EL (cell line): ENCODE measurements at places on chromosomes 1 and 21.
A peak's percentile ranks its signal among the peaks of the same experiment; 100 is the strongest.

DNA sequence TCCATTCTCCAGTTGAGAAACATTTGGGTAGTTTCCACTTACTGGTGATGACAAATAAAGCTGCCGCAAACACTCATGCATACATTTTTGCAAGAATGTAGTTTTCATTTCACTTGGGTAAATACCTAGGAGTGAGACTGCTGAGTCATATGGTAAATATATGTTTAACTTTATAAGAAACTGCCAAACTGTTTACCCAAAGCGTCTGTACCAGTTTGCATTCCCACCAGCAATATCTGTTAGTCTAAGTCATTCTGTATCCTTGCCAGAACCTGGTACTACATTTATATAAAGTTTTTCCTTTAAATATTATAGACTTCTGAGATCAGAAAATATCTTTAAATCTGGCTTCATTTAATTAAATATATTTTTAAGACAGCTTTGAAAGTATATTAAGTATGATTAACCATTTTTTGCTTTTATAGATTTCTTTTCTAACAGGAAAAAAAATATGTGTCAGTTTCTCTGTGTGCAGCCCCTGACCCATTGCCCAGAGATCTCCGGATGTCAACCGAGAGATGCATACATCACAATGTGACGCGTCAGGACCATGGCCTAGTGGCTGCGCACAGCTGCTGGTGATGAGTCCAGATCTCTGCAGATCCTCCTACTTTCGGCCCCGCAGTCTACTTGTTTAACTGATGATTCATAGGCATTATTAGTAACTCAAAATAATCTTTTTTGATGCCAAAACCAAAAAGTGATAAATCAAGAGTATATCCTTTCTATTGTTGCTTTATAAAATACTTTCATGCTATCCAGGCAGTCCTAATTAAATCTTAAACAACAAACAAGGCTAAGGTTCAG, 227.1 kb upstream of the MAP1LC3C start:
- DNase-seq = no peak

DNA sequence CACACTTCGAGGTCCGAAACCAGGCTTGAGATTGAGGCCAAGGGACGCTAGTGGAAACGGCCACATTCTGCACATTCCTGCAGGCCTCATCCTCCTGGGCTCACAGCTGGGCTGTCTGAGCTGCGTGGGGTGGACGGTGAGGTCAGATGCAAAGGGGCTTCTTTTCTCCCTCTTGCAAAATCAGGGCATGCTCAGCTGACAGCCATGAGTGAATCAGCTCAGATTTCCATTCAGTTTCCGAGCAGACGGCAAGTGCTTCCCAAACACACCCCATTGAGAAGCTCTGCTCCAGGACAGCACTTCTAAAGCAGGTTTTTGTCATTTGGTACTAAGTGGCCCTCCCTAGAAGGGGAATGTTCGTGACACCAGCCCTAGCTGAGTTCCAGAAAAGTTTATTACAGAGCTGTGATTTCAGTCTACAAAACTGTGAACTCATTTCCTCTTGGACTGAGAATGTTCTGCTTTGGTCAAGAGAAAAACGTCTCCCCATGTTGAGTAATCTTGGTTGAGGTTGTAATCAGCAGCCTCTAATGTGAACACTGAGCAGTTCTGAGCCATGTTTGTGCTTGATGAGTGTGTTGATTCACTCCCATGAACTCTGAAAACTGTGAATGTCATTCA, 10.0 kb downstream of the PDPN start:
- DNase-seq = no peak

DNA sequence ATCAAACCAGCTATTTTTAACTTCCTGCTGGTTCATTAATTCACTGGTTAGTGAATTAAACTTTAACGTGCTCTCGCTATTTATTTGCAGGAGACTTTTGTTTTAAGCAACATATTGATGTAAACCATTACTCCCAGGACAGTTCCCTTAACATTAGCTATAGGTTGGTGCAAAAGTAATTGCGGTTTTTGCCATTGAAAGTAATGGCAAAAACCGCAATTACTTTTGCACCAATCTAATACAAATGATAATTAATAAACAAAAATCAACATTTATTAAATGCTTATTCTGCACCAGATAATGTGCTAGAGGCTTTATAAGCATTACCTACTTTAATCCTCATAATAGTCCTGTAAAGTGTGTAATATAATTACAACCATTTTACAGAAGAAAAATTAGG, 176.5 kb downstream of the NPHP4 start:
- DNase-seq = no peak

GRCh38 chr1:220884109-220884980, 5.1 kb downstream of the HLX start:
- no peak for DNase-seq

DNA sequence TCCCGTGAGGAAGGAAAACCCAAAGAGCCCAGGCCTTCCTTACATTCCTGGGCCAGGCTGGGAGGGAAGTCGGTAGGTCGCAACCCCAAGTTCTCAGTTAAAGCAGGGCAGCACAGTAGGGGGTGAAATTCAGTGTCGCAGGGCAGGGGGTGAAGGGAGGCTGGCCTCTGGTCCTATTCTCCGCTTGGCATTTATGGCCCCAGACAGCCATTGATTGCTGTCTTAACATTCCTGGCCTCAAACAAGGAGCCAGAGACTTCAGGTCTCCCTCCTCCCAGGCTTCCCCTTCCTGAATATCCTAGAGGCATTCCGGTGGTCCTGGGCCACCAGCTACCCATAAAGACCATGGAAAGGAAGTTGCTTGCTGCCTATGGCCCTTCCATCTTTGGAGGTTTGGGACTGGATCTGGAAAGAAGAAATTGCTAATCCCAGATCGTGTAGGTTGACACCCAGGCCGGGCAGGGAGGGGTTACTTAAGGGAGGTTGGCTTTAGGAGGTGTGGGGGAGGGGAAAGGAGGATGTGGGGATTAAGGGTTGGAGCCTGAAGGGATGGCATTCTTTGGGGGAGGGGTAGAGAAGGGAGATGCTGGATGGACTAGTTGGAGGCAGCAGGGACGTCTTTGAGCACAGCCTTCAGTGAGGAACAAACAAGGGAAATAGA, 1.7 kb downstream of the LIN28A start:
- no peak for DNase-seq

GRCh38 chr21:32562426-32562825, 22.9 kb downstream of the TCP10L start:
- peak; percentile 77 for DNase-seq

- DNase-seq = peak; percentile 19
Measured at GRCh38 chr1:62286786-62287224, 32.4 kb downstream of the KANK4 start.

- peak; percentile 96 for DNase-seq
Measured at GRCh38 chr1:162003830-162004215, 19.8 kb downstream of the OLFML2B start.
